ENCODE measurements at places on chromosomes 2 and 18.
A peak's percentile ranks its signal among the peaks of the same experiment; 100 is the strongest.

DNA sequence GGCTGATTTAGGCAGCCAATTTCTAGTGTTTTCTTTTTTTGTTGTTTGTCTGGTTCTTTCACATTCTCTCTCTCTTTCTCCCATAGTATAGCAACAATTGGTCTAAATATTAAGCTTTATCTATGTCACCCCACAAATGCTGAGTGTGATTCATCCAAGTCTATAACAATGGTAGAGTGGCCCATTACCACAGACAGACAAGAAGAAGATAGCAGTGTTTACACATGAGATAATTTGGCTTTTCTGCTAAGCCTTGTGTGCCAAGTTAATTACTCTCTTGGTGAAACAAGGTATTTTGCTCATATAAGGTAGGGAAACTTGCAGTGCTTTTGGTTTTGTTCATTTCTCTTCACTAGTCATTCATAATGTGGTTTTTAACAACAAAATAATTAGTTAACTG is 166.5 kb downstream of the SLC8A1 start:
- H3K4me3 ChIP-seq = no peak overlapping the region
- DNase-seq = no peak
- no peaks in the 10 kb centered on the region for H3K36me3 ChIP-seq

GRCh38 chr2:96526615-96527285 is 9.8 kb upstream of the ARID5A start:
- no peak for DNase-seq
- no peak overlapping the region for H3K4me3 ChIP-seq
- H3K27me3 ChIP-seq = peaks cover 2% of the 10 kb centered on the region
- H3K36me3 ChIP-seq = no peaks in the 10 kb centered on the region

GRCh38 chr2:40043641-40044040 is 264.6 kb upstream of the THUMPD2 start:
- no peak overlapping the region for H3K4me3 ChIP-seq
- no peak for DNase-seq
- no peaks in the 10 kb centered on the region for H3K36me3 ChIP-seq
- no peaks in the 10 kb centered on the region for H3K27me3 ChIP-seq
- no peak overlapping the region for H3K27ac ChIP-seq

DNA sequence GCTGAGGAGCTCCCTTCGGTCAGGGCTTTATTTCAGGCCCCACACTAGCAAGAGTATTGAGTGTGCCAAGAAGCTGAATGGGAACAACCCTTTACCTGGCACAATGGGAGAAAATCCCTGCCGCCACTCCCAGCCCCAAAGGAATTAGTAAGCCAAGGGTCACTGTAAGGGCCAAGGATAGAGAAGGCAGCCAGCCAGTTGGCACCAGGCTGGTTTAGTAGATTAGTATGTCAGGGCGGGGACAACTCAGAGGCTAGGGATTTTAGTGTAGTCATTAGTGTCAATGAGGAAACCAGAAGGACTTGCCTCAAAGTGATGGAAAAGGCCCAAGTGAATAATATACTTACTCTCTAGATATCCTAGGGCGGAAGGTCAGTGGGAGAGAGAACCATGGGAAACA is 34.9 kb upstream of the CYP26B1 start:
- H3K27me3 ChIP-seq = no peaks in the 10 kb centered on the region
- no peak for DNase-seq
- no peak overlapping the region for H3K4me3 ChIP-seq
- no peaks in the 10 kb centered on the region for H3K4me1 ChIP-seq

DNA sequence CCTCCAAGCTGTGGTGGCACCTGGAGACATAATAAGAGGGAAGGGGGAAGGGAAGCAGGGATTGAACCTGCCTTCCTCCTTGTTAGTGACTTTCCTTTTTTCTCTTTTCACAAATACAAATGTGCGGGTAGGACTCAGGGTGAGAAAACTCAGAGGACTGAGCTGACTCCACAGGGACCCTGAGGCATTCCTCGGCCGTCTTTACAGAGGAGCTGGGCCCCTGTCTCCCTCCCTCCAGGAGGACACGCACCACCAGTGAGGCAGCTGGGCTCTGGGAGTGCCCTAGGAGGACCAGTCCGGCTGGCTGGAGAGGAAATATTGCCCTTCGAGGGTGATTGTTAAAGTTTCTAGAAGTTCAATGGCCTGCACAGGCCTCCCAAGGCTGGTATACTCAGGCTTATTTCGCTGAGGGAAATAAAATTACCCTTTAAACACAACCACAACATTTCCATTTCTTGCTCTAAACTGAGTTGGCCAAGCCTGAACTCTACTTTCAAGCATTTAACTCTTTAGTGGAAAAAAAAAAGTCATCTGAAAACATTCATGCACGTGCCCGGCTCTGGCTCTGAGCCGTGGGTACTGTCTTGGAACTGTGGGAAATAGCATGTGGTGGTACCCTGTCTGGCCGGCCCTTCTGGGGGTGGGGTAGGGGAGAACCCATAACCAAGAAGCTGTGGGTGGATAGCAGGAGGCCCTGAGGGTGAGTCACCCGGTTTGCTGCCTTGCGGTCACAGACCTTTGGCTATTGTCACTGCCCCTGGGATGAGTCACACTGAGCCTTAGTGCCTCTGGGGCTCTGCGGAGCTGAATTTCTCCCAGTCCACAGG is 116.0 kb downstream of the COPS8 start:
- no peak overlapping the region for H3K4me3 ChIP-seq
- H3K4me1 ChIP-seq = peaks cover 11% of the 10 kb centered on the region
- H3K27me3 ChIP-seq = no peaks in the 10 kb centered on the region
- no peak overlapping the region for H3K27ac ChIP-seq

DNA sequence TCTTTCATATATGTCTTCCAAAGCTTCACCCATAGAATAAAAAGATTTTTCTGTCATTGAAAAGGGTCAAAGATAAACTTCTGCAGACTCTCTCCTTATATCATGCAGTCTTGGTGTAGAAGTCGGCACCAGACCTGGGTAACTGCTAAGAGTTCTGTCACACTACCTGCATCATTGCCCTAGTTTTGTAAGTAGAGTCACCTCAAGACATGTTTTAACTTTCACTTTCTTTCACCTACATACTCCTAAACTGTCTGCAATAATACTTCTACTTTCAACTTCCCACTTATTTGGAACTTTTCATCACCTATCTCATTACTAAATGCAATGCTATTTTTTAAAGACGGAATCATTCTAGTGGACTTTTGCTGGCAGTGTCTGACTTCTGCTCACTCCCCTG is 475.6 kb upstream of the VRK2 start:
- H3K27ac ChIP-seq = no peak overlapping the region
- no peaks in the 10 kb centered on the region for H3K4me1 ChIP-seq
- no peaks in the 10 kb centered on the region for H3K27me3 ChIP-seq
- DNase-seq = no peak
- H3K36me3 ChIP-seq = no peaks in the 10 kb centered on the region
- no peak overlapping the region for H3K4me3 ChIP-seq

DNA sequence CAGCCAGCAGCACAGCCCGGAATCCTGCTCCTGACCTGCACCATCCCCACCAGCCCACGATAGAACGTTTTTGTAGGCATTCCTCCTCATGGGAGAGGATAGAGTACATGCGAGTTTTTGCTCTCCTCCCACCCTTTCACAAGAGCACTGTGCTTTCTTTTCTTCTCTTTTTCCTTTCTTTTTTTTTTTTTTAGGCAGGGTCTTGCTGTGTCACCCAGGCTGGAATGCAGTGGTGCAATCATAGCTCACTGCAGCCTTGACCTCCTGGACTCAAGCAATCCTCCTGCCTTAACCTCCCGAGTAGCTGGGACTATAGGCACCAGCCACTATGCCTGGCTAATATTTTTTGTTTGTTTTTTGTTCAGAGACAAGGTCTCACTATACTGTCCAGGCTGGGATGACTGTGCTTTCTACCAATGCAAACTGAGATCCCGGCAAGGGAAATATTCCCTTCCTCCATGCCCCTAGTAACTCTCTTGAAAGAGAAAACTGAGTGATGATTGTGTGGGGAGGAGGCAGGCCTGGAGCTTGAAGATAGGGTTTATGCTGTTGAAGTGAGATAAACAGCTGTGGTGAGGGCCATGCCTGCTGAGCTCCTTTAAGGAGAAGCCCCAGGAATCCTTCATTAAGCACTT is 82.6 kb upstream of the TXNDC2 start:
- H3K4me1 ChIP-seq = peaks cover 31% of the 10 kb centered on the region
- H3K36me3 ChIP-seq = peaks cover 8% of the 10 kb centered on the region
- H3K4me3 ChIP-seq = peak overlapping the region; percentile 26
- H3K27me3 ChIP-seq = no peaks in the 10 kb centered on the region
- peak overlapping the region; percentile 95 for H3K27ac ChIP-seq
- peak; percentile 97 for DNase-seq

GRCh38 chr2:46167924-46168323 is 129.3 kb upstream of the EPAS1 start:
- no peak overlapping the region for H3K27ac ChIP-seq
- peaks cover 16% of the 10 kb centered on the region for H3K27me3 ChIP-seq
- no peaks in the 10 kb centered on the region for H3K36me3 ChIP-seq
- no peaks in the 10 kb centered on the region for H3K4me1 ChIP-seq
- DNase-seq = no peak

DNA sequence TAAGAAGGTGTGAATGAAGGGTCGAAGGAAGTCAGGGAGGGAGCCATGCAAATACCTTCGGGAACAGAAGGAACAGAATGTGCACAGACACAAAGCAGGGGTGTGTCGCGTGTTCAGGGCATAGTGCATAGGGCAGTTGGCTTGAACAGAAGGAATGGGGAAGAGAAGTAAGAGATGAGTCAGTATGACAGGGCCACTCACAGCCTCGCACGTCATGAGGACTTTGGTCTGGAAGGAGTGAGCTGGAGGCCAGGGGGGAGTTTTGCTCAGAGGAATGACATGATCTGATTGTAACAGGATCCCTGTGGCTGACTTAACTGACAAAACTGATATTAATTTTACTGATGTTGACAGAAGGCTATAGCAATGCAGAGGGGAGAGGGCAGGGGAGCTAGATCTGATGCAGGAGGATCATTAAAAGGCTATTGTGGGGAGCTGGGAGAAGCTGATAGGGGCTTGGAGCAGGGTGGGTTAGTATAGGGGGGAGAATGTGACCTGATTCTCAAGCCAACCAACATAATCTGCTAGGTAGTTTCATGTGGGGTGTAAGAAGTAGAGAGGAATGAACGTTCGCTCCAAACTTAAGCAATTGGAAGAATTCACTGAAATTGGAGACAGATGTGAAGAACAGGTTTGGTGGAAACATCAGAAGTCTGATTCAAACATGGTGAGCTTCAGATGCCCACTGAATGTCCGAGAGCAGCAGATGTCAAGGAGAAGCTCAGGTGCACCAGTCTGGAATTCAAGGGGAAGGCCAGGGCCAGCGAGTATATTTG is 60.4 kb upstream of the COPS8 start:
- H3K4me1 ChIP-seq = no peaks in the 10 kb centered on the region
- no peak overlapping the region for H3K4me3 ChIP-seq
- DNase-seq = no peak
- H3K27me3 ChIP-seq = no peaks in the 10 kb centered on the region

- H3K27ac ChIP-seq = no peak overlapping the region
- no peak overlapping the region for H3K4me3 ChIP-seq
- no peak for DNase-seq
- no peaks in the 10 kb centered on the region for H3K27me3 ChIP-seq
Observed at GRCh38 chr2:184735611-184736010, 137.3 kb downstream of the ZNF804A start.

DNA sequence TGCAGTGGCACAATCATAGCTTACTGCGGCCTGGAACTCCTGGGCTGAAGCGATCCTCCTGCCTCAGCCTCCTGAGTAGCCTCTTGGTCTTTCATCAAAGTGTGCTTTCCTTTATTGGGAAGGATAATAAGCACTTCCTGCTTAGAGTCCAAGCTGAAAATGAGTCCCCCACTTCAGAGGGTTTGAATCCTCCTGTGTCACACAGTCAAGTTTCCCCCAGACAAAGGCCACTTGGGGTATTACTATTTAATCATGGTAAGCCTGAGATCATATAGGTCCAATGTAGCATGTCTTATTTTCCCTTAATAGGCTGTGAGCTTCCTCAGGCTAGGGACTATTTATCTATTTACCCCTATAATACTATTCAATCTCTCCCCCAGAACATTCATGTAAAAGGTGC is 11.4 kb upstream of the KIAA2012 start:
- H3K27me3 ChIP-seq = no peaks in the 10 kb centered on the region
- H3K4me3 ChIP-seq = no peak overlapping the region
- H3K36me3 ChIP-seq = no peaks in the 10 kb centered on the region
- no peak overlapping the region for H3K27ac ChIP-seq
- no peak for DNase-seq
- no peaks in the 10 kb centered on the region for H3K4me1 ChIP-seq

GRCh38 chr2:219448776-219449341 is 14.2 kb downstream of the SPEG start:
- H3K27ac ChIP-seq = no peak overlapping the region
- H3K4me3 ChIP-seq = no peak overlapping the region
- DNase-seq = no peak
- no peaks in the 10 kb centered on the region for H3K27me3 ChIP-seq
- peaks cover 12% of the 10 kb centered on the region for H3K4me1 ChIP-seq

- DNase-seq = no peak
- H3K27ac ChIP-seq = no peak overlapping the region
- H3K36me3 ChIP-seq = no peaks in the 10 kb centered on the region
- H3K4me3 ChIP-seq = no peak overlapping the region
Observed at GRCh38 chr2:80689106-80689505, 384.6 kb upstream of the LRRTM1 start.

DNA sequence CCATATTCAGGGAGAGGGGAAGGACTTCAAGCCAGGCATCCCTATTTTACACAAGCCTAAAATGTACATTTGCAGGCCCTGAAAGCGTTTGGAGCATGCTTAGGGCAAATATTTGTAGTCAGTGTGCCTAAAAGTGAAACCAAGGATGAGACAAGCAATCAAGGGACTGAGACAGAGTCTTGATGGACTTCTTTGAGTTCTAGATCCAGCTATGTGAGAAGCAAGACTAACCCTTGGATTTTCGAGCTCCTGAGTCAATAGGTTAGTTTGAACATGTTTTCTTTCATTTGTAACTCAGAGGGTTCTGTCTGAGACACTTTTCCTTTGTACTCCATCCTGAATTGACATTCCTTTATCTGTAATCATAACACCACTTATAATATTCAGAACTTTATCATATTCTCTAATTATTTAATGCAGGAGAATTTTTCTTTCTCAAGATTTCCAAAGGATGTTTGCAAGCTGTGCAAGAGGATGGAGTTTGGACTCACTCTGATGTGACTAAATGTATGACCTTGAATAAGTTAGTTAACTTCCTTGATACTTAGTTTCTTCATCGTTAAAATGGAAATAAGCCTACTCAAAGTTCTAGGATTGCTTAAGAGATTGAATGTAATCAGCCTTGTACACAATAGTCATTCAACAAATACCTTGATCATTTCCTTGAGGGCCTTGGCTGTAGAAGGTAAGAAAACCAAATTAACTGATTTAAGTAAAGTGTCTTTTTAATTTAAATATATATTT is 1237.8 kb upstream of the ZEB2 start:
- no peak overlapping the region for H3K4me3 ChIP-seq
- DNase-seq = no peak
- peaks cover 13% of the 10 kb centered on the region for H3K4me1 ChIP-seq
- no peaks in the 10 kb centered on the region for H3K36me3 ChIP-seq
- no peaks in the 10 kb centered on the region for H3K27me3 ChIP-seq

DNA sequence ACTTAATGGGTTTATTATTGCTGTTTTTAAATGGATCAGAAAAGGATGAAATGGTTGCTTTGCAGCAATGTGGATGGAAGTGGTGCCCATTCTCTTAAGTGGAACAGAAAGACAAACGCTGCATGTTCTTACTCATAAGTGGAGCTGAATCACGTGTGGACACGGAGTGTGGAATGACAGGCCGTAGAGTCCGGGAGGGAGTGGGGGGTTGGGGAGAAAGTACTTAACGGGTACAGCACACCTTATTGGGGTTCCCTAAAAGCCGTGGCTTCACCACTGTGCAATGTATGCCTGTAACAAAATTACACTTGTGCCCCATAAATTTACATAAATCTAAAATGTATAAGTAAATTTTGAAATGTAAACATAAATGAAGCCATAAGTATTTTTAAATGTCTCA is 64.0 kb upstream of the CTDP1 start:
- no peaks in the 10 kb centered on the region for H3K36me3 ChIP-seq
- peaks cover 44% of the 10 kb centered on the region for H3K4me1 ChIP-seq
- no peak for DNase-seq
- no peak overlapping the region for H3K4me3 ChIP-seq
